Muscle of leg (tissue), 16 donors: ENCODE measurements at places on chromosomes 7 and 10. TPM values are rescaled to one million over a fixed set of nuclear protein-coding genes. Genes with fewer than 3 reads are reported as not detected.

ENO4 gene
- 0.71 TPM for polyA plus RNA-seq

GPER1 gene
- polyA plus RNA-seq: 13.9 TPM

DNA sequence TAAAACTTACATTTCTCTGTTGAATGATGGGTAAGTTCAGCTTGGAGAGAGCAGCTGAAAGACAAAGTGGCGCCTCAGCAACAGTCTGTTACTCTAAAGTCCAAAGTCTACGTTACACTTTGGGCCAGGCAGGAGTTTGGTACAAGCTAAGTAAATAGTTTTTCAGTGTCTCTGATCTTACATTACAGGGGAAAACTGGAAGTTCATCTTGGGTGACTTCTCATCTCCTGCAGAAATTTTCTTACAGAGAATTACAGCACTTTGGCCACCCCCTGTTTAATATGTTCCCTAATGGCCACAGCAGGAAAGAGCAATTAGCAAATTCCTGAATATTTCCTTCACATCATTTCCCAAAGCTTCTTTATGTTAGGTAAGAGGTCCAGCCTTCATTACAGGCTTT lies 67.1 kb downstream of the ABCC2 start:
- DNase-seq: no peak
- no peak overlapping the region for H3K27ac ChIP-seq
- peaks cover 20% of the 10 kb centered on the region for H3K4me1 ChIP-seq
- H3K4me3 ChIP-seq: no peak overlapping the region
- H3K27me3 ChIP-seq: no peaks in the 10 kb centered on the region

DNA sequence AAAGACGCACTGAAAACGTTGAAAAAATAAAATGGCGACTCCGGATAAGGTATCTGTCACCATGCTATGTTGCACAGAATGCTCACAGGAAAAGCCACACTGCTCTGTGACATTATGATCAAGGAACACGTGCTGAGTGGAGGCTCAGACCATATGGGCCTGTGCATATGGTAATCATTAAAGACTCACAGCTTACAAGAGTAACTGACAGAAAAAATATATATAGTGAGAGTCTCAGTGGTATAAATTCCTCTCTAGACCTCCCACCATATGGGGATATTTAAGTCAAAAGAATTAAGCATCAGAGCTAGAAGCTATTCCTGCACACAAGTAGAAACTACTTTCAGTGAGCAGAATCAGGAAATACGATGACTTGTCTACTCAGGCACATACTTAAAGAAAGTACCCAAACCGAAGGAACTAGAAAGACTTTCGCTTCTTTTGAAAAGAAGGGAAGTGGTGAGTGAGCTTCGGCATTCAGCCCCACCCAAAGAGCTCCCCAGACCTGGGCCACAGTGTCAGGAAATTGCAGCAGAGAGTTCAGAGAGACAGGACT lies 65.1 kb upstream of the MPP7 start:
- H3K4me1 ChIP-seq: peaks cover 6% of the 10 kb centered on the region
- no peaks in the 10 kb centered on the region for H3K27me3 ChIP-seq
- no peak overlapping the region for H3K4me3 ChIP-seq
- DNase-seq: peak; percentile 66
- no peaks in the 10 kb centered on the region for H3K36me3 ChIP-seq

DNA sequence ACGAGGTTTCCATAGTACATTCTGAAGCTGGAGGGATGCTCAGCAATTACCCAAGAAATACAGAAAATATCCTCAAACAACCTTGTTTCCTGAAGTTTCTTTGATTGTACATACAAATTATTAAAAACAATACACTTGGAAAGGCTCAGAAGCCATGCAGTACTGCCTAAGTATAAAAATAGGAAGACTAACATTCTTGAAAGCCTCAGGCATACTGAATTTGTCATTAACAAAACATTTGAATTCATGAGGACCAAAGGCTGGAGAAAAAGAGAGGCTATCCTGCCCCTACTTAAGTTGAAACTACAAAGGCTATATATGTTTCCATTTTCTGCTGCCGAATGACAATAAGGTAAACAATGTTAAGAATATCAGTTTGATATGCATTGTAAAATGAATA lies 54.3 kb upstream of the SGCE start:
- H3K27ac ChIP-seq: no peak overlapping the region
- H3K4me1 ChIP-seq: no peaks in the 10 kb centered on the region
- no peaks in the 10 kb centered on the region for H3K27me3 ChIP-seq
- H3K4me3 ChIP-seq: no peak overlapping the region
- peaks cover 2% of the 10 kb centered on the region for H3K36me3 ChIP-seq

DNA sequence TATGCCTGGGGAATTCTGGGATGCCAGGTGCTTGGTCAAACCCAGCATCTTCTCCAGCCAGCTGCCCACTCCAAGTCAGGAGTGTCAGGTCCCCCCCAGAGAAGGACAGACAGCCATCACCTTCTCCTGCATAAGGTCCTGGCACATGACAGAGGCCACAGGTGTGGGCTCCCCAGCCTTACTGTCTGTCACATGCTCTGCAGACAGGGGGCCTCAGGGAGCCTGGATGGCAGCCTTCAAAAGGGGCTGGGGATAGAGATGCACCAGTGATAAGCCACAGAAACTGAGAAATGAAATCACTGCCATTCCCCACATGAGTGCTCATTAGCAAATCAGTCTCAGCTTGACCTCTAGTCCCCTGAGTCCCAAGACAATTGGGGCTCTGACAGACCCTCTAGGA lies 72.9 kb downstream of the PLXNA4 start:
- no peak overlapping the region for H3K27ac ChIP-seq
- H3K4me3 ChIP-seq: no peak overlapping the region
- H3K4me1 ChIP-seq: no peaks in the 10 kb centered on the region
- H3K36me3 ChIP-seq: no peaks in the 10 kb centered on the region
- no peak for DNase-seq

- peak; percentile 97 for DNase-seq
- H3K27me3 ChIP-seq: no peaks in the 10 kb centered on the region
- peak overlapping the region; percentile 48 for H3K4me3 ChIP-seq
- peak overlapping the region; percentile 100 for H3K27ac ChIP-seq
Observed at GRCh38 chr10:21526188-21526859, 842 bp upstream of the SKIDA1 start.

DNA sequence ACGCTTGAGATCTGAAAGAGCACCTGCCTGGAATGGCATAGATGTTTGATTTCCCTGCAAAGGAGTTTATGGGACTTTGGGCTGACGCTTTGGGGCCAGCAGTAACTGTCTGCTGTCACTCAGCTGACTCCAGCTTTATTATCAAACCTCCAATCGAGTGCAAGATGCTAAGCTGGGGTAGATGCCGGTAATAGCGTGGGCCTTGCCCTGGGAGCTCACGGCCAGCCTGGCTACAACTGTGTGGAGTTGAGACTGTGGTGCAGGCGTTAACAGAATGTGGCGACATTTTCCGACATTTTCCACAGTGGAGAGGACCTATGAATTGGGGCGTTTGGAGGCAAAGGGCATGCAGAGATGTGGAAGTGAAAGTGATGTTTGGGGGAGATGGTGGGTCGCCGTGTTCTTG lies 1.3 kb downstream of the CHST12 start:
- no peaks in the 10 kb centered on the region for H3K36me3 ChIP-seq
- peaks cover 30% of the 10 kb centered on the region for H3K4me1 ChIP-seq
- peak overlapping the region; percentile 89 for H3K4me3 ChIP-seq
- no peak overlapping the region for H3K27ac ChIP-seq
- no peak for DNase-seq

DNA sequence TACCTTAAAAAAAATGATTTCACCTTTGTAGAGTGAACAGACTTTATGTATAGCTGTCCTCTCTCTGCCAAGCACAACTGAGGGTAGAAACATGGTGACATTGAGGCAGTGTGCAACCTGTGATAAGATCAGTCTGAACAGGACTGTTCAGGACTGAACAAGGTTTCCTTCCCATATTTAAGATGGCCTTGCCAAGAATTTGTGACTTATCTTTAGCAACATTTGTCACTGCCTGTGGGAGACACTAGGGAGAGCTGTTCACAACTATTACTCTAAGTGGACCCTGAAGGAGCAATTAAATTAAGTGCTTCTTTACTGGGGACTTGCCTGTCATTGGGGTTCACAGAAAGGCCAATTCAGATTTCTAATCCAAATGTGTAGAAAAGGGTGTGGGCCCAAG lies 6.7 kb downstream of the OR13A1 start:
- no peak overlapping the region for H3K4me3 ChIP-seq
- no peaks in the 10 kb centered on the region for H3K27me3 ChIP-seq
- H3K4me1 ChIP-seq: no peaks in the 10 kb centered on the region
- no peaks in the 10 kb centered on the region for H3K36me3 ChIP-seq

- no peaks in the 10 kb centered on the region for H3K27me3 ChIP-seq
- H3K4me1 ChIP-seq: no peaks in the 10 kb centered on the region
- DNase-seq: peak; percentile 87
Observed at GRCh38 chr7:17289074-17289645, 9.3 kb upstream of the AHR start.

DNA sequence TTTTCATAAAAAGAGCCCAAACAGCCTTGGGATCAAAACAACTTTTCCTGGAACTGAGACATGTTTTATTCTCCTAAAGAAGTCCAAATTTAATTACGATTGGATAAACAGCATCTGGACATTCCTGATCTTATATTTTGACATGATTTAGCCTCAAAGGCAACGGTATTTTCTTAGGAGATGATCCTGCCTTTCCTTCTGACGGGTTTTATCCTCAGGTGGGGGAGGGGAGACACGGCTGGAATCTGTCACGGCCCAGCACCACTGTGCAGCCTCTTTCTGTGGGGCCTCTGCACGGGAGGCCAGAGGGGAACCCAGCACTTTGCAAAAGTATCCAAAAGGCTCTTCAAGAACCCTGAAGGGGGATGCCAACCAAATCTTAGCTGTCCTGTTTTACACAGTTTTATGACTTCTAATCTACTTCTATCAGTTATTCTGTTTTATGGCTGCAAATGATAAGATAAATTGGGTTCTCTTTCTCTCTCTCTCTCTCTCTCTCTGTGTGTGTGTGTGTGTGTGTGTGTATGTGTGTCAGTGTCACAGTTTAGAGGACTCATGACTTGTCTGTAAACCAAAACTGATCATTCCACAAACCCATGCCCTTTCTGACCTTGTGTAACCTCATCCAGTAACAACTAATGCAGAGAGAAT lies 321.1 kb upstream of the NPVF start:
- H3K27me3 ChIP-seq: no peaks in the 10 kb centered on the region
- H3K4me1 ChIP-seq: no peaks in the 10 kb centered on the region
- no peak overlapping the region for H3K27ac ChIP-seq
- DNase-seq: no peak
- H3K4me3 ChIP-seq: no peak overlapping the region
- no peaks in the 10 kb centered on the region for H3K36me3 ChIP-seq
